AG09319 (cell line): ENCODE measurements at places on chromosomes 2 and 18.
A peak's percentile ranks its signal among the peaks of the same experiment; 100 is the strongest.

GRCh38 chr2:184032983-184033382 lies 565.3 kb upstream of the ZNF804A start:
- DNase-seq = no peak

- DNase-seq = no peak
Measured at GRCh38 chr18:76613053-76613754, 118.2 kb upstream of the ZNF516 start.

GRCh38 chr18:13260197-13260934 lies 41.8 kb downstream of the LDLRAD4 start:
- DNase-seq = no peak

- no peak for DNase-seq
Measured at GRCh38 chr2:64860936-64861335, 128.3 kb upstream of the SLC1A4 start.

DNA sequence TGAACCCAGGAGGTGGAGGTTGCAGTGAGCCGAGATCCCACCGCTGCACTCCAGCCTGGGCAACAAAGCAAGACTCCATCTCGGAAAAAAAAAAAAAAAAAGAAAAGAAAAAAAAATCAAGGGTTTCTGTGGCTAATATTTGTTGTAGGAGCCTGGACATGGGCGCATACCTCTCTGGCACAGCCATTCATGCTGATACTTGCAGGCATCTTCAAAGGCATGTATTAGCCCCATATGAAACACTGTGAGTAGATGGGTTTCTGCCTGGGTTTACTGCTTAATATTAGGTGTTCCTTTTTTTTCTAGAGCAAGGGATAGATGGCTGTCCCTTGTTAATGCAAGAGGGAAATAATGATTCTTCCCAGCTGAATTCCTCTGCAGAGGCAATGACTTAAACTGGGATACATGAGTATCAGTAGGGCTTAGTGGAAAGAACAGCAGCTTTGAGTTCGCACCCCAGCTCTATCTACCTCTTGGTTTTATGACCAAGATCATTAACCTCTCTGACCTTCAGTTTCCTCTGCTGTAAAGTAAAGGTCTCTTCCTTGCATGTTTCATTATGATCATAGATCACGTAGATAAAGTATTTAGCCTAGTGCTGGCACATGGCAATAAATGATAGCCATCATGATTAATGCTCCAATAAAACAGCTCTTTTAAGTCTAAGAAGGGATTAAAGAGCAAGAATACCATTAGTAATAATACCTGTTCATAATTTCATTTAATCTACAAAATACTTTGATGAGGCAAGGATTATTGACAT lies 4.5 kb upstream of the ATL2 start:
- DNase-seq = no peak

- DNase-seq = no peak
Measured at GRCh38 chr2:111015283-111015995, 105.3 kb upstream of the BCL2L11 start.

DNA sequence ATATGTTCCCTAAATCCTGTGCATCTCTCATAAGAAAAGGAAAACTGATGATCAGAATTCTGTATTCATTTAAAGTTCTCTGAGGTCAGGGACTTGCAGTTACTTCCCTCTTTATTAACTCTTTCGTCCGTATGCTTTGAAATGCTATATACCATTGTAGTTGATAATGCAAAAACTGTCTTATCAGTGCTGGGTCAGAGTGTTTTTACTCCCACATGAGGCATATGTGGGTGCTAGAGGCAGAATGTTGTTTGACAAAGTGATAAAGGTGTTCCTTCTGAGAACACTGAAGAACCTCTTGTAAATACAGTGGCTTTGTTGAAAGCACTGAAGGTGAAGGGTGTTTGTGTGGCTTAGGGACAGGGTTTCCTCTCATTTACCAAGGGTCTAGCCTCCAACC lies 136.5 kb upstream of the NFATC1 start:
- DNase-seq = no peak

GRCh38 chr2:199147216-199147615 lies 310.5 kb downstream of the SATB2 start:
- peak; percentile 50 for DNase-seq

GRCh38 chr2:145221032-145221431 lies 701.1 kb upstream of the ZEB2 start:
- no peak for DNase-seq

DNA sequence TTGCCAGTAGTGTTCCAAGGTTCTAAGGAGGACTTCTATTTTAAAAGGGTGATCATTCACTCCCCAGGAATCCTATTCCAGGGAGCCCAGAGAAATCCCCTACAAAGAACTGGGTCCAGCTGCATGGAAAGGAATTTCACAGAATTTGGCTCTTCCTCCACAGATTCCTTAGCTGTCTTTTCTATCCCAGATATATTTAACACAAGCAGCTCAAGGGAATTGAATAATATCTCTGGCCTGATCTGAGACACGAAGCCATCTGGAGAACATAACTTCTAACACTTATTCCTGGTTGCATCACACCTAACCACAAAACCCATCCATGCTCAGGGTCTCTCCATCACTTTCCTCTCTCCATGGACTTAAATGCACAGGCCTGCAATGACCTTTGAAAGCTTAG lies 306.7 kb upstream of the ACVR2A start:
- no peak for DNase-seq

- no peak for DNase-seq
Measured at GRCh38 chr2:73072129-73072395, 550 bp upstream of the SFXN5 start.

GRCh38 chr18:10805587-10806118 lies 279.8 kb downstream of the NAPG start:
- no peak for DNase-seq

- no peak for DNase-seq
Measured at GRCh38 chr2:44943693-44944101, 2.2 kb downstream of the SIX3 start.

GRCh38 chr2:227480528-227480927 lies 8.6 kb downstream of the AGFG1 start:
- no peak for DNase-seq

DNA sequence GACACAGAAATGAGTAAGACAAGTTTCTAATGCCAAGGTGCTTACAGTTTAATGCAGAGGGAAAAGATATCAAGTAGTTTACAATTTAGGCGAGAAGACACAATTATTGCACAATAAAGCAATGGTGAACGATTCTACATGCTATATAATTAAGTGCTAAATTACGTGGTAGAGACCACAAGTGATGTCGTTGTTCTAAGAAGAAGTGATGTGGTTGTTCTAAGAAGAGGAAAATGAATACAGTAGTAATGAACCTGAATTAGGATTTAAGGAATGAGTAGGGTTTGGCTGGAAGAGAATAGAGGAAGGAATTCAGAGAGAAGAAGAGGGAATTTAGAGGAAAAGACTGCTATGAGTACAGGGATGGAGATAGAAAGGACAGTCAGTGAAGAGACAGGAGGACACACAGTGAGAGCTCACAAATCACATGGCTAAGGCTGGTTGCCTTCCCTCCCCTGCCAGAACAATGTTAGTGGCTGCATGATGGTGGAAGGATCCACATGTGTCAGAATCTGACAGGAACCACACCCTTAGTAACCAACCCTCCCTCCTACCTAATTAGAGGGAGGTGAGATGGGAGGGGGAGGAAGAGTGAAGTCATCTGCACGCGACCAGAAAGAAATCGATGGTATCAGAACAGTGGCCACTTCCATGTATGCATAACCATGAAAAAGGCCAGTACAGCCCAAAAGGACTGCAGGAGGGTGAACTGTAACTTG lies 44.7 kb downstream of the M1AP start:
- DNase-seq = no peak

GRCh38 chr2:233464056-233464455 lies 102.5 kb downstream of the USP40 start:
- no peak for DNase-seq

GRCh38 chr18:8337211-8337610 lies 272.0 kb upstream of the RAB12 start:
- no peak for DNase-seq

GRCh38 chr2:241399941-241400922 lies 44.1 kb downstream of the FARP2 start:
- no peak for DNase-seq

GRCh38 chr18:4078246-4078645 lies 376.9 kb downstream of the DLGAP1 start:
- DNase-seq = no peak

- DNase-seq = no peak
Measured at GRCh38 chr2:118761771-118762170, 85.7 kb downstream of the EN1 start.

DNA sequence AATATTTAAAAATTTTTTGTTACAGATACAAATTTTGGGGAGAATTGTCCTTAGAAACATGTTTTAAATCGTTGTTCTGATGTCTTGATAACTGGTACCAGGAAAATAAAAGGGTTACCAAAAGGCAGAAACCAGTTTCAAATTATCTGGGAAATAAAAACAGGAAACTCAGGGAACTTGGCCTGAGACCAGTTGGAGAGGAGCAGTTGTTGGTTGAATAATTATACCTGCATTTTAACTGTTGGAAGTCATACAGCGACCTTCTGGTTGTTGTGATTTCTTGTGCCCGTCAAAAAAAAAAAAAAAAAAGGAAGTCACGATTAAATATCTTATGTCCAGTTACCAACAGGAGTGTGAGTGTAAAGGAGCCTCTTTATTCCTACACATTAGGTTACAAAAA lies 51.8 kb downstream of the CRIM1 start:
- DNase-seq = no peak

GRCh38 chr2:109080109-109080508 lies 48.9 kb upstream of the SH3RF3 start:
- DNase-seq = no peak

- DNase-seq = no peak
Measured at GRCh38 chr2:185658750-185659149, 79.9 kb upstream of the FSIP2 start.

DNA sequence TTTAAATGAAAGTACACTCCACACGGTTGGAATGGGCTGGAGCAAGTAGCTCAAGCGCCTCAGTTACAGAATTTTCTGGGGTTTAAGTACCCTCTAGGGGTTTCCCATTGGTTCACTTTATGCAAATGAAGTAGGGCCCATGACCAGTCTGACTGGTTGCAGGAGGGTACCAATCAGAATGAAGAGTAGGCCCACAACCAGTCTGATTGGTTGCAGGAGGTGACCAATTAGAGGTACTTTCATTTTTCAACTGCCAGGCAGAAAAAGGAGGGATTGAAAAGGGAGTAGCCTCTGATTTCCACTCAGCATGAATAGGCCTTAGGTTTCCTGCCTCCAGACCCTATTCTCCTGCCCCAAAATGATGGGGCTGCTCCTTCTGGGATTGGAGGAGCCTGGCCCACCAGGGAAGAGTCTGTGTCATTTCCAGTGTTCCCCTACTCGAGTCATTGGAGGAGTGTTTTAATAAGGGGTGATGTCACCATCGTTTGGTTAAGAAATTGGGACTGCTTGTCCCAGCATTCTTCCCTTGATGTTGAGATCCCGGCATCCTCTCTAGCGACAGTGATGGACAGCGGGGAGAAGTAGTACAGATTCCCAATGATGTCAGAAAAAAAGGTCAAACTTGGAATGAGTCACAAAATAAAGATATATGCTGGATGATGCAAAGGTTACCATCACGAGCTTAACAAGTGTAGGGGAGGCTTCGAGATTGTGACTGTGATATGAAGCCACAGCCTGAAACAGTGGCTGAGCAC lies 210.4 kb downstream of the SH3BP4 start:
- DNase-seq = no peak

DNA sequence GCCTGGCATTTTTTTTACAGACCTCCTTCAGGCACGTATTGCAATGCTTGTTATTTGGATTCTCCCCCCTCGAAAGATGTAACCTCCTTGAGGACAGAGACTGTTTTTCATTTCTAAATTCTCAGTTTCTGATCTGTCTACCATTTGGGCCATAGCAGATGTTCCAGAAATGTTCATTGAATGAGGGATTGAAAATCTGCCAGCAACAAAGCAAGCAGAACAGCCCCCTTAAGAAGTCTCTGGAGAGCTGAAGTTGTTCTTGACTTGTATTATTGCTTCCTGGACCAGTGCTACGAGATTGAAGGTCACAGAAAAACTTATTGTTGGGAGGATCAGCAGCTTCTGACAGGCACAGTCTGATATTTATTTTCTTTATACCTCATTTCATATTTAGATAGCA lies 355.5 kb downstream of the EPHA4 start:
- no peak for DNase-seq

DNA sequence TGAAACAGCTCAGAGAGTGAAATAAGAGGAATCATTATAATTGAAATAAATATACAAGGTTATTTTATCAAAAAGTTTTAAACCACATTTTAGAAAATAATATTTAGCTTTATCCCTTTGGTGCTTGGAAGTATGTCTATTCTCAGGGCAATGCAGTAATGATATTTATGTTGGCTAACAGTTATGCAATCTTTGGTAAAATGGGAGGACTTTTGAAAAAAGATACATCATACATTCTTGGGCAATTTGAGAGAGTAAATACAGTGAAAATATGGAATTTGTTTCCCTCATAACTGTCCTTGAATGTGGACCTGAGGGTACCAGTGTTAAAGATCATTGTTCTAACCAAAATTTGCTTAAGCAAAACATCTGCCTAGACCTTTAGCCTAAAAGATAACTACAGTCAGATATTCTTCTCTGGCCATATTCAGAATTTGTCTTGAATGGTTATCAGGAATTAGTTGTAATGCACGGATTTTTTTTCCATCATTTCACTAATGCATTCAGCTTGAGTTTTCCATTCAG lies 137.2 kb downstream of the LRRTM1 start:
- DNase-seq = no peak

DNA sequence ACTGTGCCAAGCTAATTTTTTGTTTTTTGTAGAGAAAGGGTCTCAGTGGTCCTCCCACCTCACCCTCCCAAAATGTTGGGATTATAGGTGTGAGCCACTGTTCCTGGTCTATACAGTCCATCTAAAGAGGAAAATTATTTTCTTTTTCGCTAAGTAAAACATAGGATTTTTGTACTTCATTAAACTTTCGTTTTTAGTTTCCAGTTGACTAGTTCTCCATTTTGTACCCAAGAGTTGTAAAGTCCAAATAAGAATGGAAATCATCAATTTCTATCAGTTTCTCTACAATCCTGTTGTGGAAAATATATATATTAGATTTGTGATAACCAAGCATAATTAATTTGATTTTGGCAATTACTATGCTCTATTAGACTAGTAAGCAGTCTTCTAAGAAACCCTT lies 156.4 kb downstream of the BABAM2 start:
- no peak for DNase-seq

- no peak for DNase-seq
Measured at GRCh38 chr18:60965856-60966255, 367.4 kb upstream of the CDH20 start.

GRCh38 chr18:934518-935133 lies 30.0 kb downstream of the ADCYAP1 start:
- no peak for DNase-seq

GRCh38 chr18:48790226-48790863 lies 160.4 kb downstream of the SMAD7 start:
- DNase-seq = no peak

DNA sequence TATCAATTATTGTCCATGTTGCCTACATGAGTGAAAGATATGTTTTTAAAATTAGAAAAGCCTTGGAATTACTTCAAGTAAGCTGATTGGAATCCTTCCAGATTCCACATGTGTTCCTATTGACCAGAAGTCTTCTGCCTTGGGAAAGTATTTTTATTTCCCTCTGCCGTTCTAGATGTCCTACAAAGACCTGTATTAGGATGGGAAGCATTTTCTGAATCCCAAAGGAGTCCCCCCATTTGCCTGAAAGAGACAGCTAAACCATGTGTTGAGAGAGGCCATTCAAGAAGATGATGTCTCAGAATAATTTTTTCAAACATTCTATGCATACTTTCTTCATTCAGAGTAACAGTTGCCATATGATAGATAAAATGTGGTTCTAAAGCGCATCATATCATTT lies 19.0 kb upstream of the MYO1B start:
- no peak for DNase-seq
